ENCODE measurements at places on chromosomes 6 and 20. TPM values are rescaled to one million over a fixed set of nuclear protein-coding genes. Genes with fewer than 3 reads are reported as not detected.

GRCh38 chr6:45667300-45667699 lies 289.6 kb upstream of the SUPT3H start:
- H3K36me3 ChIP-seq, result no peaks in the 10 kb centered on the region
- no peaks in the 10 kb centered on the region for H3K27me3 ChIP-seq
- no peak overlapping the region for H3K4me3 ChIP-seq
- no peaks in the 10 kb centered on the region for H3K4me1 ChIP-seq
- no peak overlapping the region for H3K27ac ChIP-seq

DNA sequence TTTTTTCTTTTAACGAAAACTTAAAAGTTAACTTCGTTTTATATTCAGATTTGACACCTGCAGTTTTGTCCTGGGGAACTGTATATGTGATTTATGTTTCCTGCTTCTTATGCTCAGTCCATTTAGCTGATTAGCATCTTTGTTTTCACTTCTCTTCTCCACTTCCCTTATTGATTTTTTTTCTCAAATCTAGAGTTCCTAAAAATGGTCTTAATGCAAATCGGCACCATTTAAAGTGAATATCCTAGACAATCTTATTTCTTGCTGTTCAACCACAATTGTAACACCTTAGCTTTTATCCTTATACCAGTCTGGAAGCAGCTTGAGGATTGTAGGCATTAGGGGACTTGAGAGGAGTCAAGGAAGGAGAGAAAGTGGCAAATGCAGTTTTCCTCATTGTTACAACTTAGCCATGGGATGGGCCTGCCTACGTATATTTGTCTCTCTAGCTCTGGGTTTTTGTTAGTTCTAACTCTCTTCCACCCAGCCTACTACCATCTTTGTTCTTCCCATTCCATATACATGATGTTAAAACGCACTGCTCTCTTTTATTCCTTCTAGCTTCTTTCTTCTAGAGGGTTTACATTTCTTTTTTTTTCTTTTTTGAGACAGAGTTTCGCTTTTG lies 8.5 kb downstream of the QRSL1 start:
- DNase-seq, result no peak
- H3K36me3 ChIP-seq, result no peaks in the 10 kb centered on the region
- H3K27me3 ChIP-seq, result no peaks in the 10 kb centered on the region
- H3K4me1 ChIP-seq, result no peaks in the 10 kb centered on the region

DNA sequence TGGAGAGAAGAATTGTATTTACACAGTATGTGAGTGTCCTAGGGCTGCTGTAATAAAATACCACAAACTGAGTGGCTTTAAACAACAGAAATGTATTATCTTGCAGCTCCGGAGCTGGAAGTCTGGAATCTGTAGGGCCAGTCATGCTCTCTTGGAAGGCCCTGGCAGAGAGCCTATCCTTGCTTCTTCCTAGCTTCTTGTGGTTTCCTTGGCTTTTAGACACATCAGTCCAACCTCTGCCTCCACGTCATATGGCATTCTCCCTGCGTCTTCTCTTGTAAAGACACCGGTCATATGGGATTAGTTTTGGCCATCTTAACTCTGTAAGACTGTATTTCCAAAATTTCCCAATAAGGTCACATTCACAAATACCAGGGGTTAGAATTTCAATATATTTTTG lies 10.8 kb downstream of the FNDC1 start:
- no peaks in the 10 kb centered on the region for H3K4me1 ChIP-seq
- DNase-seq, result no peak
- no peak overlapping the region for H3K4me3 ChIP-seq
- no peaks in the 10 kb centered on the region for H3K36me3 ChIP-seq
- no peak overlapping the region for H3K27ac ChIP-seq

DNA sequence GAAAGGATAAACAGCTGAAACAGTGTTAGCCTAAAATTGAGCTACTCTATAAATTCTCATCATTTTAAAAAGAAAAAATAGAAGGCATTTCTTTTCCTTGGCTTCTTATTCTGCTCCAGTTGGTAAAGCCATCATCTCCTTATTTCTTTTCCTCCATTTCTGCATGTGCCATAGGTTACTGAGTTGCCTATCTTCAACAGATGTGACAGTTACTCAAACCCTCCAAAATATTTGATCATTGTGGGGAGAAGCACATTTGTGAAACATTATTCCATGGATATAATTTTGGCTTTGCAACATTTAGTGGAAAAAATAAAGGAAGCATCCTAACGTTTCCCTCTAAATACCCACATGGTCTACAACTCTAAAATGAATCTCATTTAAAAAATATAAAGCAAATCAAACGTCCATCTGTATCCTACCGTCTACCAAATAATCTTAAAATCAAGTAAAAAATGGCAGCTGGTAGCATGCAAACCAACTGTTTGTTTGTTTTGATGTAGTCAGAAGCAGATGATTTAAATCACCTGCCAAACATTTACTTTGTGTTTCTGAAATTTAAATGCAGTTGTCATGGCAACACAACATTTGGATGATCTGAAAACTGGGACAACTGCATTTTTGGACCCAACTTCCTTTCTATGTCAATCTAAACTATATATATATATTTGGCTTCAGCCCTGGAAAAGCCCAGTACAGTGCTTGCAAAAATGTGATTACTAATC lies 16.8 kb upstream of the SNX9 start:
- DNase-seq, result no peak
- no peaks in the 10 kb centered on the region for H3K4me1 ChIP-seq
- H3K27me3 ChIP-seq, result no peaks in the 10 kb centered on the region

DNA sequence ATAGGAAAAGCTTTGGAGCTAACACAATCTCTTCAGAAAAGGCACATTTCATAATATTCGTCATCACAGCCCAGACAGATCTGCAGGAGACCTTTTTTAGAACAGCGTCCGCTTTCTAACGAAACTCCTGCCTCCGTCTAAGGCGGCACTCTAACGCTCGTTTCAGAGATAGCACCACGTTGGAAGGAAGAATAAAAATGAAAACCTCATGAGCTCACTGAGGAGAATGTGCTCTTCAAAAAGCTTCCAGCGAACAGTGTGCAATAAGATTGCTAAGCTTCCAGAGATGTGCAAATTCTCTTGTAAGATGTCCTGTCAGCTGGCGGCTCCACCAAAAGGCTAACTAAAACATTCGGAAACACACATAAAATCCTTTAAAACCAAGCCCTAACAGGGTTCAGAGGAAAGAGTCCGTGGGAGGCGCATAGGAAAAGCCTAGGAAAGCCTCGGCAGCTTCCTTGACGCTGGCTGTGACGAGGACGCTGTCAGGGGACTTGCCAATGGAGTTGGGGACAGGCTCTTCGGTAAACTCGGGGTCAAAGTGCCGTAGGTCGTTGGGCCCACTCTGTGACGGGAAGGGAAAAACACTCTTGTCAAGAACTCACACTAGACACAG lies 117.6 kb upstream of the SLC2A12 start:
- H3K27me3 ChIP-seq, result no peaks in the 10 kb centered on the region
- H3K27ac ChIP-seq, result no peak overlapping the region
- H3K4me1 ChIP-seq, result peaks cover 19% of the 10 kb centered on the region

GMEB2 gene
- total RNA-seq, result 33.1 TPM

DNA sequence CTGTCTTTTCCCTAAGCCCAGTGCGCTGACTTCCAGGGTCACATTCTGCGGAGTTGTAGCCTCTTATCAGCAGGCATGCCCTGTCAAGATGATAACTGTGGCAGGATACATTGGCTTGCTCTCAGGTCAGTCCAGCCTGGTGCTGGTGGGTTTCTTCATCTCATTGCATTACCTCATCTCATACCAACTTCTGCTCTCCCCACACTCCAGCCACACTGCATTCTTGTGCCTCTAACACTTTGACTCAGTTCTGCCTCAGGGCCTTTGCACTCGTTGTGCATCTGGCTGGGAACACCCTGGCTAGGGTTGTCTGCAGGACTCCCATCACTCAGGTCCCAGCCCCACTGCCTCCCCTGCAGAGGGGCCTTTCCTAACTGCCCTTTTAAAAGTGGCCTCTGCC lies 110.3 kb upstream of the BACH2 start:
- H3K4me1 ChIP-seq, result peaks cover 4% of the 10 kb centered on the region
- H3K27ac ChIP-seq, result no peak overlapping the region
- H3K36me3 ChIP-seq, result no peaks in the 10 kb centered on the region
- H3K27me3 ChIP-seq, result no peaks in the 10 kb centered on the region
- DNase-seq, result no peak
- H3K4me3 ChIP-seq, result no peak overlapping the region

- no peak overlapping the region for H3K4me3 ChIP-seq
- no peak overlapping the region for H3K27ac ChIP-seq
- no peaks in the 10 kb centered on the region for H3K4me1 ChIP-seq
- no peak for DNase-seq
- no peaks in the 10 kb centered on the region for H3K27me3 ChIP-seq
Measured at GRCh38 chr20:47999166-47999565, 213.9 kb upstream of the SULF2 start.

DNA sequence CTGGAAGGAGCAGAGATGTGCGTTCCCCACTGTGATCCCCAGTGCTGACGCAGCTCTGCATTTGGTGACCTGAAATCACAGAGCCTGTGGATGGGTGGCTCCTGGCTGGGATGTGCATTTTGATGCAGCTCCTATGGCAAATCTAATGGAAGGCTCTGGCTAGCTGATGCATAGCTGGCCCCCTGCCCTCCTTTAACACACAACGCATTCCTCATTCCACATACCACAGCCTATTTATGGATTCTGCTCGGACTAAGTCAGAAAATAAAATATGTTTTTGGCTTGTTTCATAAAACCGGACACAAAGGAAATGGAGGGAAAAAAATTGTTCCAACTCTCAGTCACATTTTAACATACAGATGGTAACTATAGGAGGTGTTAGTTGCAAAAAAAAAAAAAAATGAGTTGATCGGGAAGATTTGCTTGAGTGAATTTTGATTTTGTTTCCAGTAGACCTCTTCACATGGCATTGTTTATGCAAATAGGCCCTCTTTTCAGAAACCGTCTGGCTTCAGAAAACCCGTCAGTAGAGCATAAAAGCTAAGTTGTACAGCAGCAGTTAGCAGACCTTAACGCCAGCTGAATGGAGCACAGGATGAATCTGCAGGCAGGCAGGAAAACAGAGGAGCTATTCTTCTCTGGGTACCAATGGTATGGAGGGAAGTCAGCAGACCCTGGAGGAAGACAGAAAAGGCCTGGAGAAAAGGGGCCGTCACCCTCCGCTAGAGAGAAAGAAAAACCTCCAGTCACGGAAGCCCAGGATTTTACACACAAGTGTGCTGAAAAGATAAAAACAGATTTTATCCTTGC lies 215.4 kb downstream of the HDGFL1 start:
- no peak overlapping the region for H3K27ac ChIP-seq
- no peaks in the 10 kb centered on the region for H3K27me3 ChIP-seq
- H3K36me3 ChIP-seq, result no peaks in the 10 kb centered on the region
- DNase-seq, result no peak

KCNG1 gene
- total RNA-seq, result 78.2 TPM

DNA sequence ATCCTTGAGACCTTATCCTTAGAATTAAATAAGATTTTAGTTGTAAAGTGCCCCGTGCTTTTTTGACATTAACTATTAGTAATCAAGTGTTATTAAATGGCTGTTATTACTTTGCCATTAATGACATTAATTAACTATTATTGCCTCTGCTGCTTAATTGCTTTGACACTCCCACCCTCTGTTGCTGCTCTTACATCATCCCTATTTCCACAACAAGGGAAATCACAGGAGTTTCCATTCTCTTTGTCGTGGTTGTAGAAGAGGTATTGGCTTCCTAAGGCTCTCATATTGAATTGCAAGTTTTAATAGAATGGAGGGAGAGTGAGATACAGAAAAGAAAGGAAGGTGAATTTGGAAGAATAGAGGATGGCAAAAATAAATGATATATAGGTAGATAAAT lies 545.8 kb downstream of the MMUT start:
- H3K27ac ChIP-seq, result no peak overlapping the region
- H3K36me3 ChIP-seq, result no peaks in the 10 kb centered on the region
- no peak for DNase-seq
- no peak overlapping the region for H3K4me3 ChIP-seq

GABRR1 gene
- total RNA-seq, result 3.0 TPM

DNA sequence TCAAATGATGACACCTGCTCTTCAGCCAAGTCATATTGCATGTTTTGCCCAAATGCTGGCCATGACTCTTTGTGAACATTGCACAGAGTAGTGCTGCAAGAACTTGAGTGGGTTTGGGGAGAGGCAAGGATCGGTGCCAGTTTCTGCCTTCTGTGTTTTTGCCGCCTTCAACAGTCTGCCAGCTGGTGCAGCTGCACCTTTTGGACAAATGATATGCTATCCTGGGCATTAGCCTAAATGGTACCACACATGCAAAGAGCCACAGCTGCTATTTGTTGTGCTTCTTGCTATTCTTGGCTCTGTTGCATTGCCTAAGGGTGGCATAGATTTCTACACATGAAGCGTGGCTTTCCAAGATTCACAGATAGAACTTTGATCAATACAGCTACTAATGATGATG lies 189.0 kb upstream of the CCN2 start:
- no peaks in the 10 kb centered on the region for H3K36me3 ChIP-seq
- H3K4me1 ChIP-seq, result no peaks in the 10 kb centered on the region
- H3K27ac ChIP-seq, result no peak overlapping the region
- H3K27me3 ChIP-seq, result no peaks in the 10 kb centered on the region
- H3K4me3 ChIP-seq, result no peak overlapping the region
- no peak for DNase-seq

- H3K27me3 ChIP-seq, result no peaks in the 10 kb centered on the region
- no peak overlapping the region for H3K27ac ChIP-seq
- no peak for DNase-seq
- H3K4me3 ChIP-seq, result no peak overlapping the region
- H3K36me3 ChIP-seq, result no peaks in the 10 kb centered on the region
- H3K4me1 ChIP-seq, result no peaks in the 10 kb centered on the region
Measured at GRCh38 chr6:8017705-8018104, 46.5 kb downstream of the BLOC1S5 start.

DNA sequence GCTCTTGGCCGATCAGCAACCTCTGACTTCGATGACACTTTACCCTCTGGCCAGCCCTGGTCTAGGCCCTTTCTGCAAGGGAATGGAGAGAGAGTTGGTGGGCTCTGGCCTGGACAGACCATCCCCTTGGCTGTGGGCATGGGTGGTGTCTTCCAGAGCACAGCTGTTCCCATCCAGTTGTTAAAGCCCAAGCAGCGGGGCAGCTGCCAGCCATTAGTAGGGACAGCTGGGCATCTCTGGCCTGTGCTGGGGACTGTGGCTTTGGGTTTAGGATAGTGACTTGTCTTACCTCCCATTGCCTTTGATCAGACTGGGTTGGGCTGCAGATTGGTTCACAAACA lies 2.8 kb downstream of the CDC25B start:
- no peaks in the 10 kb centered on the region for H3K36me3 ChIP-seq
- no peak overlapping the region for H3K4me3 ChIP-seq
- no peaks in the 10 kb centered on the region for H3K27me3 ChIP-seq
- H3K4me1 ChIP-seq, result peaks cover 3% of the 10 kb centered on the region
- no peak overlapping the region for H3K27ac ChIP-seq
- DNase-seq, result no peak

PTCRA gene
- total RNA-seq, result not detected

GRCh38 chr6:118859517-118860064 lies 34.4 kb upstream of the ASF1A start:
- no peak overlapping the region for H3K27ac ChIP-seq
- H3K27me3 ChIP-seq, result no peaks in the 10 kb centered on the region
- no peaks in the 10 kb centered on the region for H3K4me1 ChIP-seq
- no peak for DNase-seq
- H3K4me3 ChIP-seq, result no peak overlapping the region

PHACTR3 gene
- total RNA-seq, result 1.2 TPM

- no peak overlapping the region for H3K4me3 ChIP-seq
- H3K36me3 ChIP-seq, result no peaks in the 10 kb centered on the region
- DNase-seq, result peak; percentile 50
Measured at GRCh38 chr20:57212534-57213276, 53.7 kb downstream of the BMP7 start.
